Stimulated activated CD4-positive, alpha-beta T cell treated with anti-CD3 and anti-CD28 coated beads, Interleukin-1b, Interleukin-23, amount 100 ng/mL, for 1 hour (primary cell): ENCODE measurements at places on chromosomes 5 and 9.

- DNase-seq: no peak
These were observed 4.5 kb downstream of the NREP start for GRCh38 chr5:111752426-111752965.

DNA sequence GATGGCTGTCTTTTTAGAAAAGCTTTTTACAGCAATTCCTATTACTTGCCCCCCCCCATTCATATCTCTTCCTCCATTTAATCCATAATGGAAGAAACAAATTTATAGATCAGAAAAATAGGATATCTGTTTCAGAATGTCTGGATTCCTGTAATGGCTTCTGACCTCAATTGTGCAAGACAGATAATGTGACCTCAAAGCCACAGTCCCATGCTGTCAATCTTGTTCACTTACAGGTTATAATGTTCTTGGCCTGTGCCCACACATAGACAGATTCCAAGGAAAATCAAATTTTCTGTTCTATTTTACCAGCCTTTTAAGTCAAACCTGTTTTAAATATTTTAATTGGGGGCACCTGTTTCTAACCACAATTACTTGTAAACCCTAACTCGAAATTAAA is 143.4 kb downstream of the ENTREP1 start:
- no peak for DNase-seq

DNA sequence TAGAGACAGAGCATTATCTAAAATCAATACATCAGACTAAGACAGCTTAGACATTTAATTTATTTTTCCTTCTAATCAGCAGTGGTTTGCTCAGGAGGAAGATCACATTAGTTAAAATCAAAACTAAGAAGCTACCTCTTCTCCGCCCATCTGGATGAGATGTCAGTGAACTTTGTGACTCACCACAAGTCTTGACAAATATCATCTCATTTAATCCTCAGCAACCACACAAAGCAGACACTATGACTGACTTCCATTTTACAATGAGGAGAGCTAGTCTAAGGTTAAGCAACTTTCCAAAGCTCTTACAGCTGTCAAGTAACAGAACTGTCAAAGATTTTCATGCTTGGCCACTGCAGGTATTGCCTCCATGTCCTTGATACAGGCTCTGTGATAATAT is 289.5 kb downstream of the DEPDC1B start:
- DNase-seq: no peak

DNA sequence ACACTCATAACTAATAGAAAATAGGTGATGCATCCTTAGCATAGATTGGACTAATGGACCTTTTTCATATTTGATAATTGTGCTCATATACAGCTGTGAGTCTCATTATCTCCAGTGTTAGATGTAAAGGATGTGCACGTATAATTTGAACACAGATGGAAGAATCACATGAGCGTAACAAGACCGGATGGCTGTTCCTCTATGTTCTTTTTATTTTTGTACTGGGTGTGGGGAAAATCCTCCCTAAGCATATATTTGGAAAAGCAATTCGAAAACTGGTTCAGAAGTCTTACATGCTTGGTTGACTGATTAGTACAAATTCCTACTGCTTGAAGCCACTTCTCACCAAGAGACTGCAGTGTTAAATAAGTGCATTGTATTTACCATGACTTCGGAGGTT is 230.2 kb downstream of the AOPEP start:
- DNase-seq: no peak

GRCh38 chr9:133647148-133647547 is 11.0 kb downstream of the DBH start:
- DNase-seq: no peak

DNA sequence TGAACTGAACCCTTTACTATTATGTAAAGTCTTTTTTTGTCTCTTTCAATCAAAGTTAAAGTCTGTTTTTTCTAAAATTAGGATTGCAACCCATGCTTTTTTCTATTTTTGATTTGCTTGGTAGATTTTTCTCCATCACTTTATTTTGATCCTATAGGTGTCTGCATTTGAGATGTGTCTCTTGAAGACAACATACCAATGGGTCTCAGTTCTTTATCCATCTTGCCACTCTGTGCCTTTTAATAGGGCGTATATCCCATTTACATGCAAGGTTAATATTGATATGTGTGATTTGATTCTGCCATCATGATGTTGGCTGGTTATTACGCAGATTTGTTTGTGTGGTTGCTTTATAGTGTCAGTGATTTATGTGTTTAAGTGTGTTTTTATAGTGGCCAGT is 436.0 kb upstream of the SEMA6A start:
- no peak for DNase-seq

DNA sequence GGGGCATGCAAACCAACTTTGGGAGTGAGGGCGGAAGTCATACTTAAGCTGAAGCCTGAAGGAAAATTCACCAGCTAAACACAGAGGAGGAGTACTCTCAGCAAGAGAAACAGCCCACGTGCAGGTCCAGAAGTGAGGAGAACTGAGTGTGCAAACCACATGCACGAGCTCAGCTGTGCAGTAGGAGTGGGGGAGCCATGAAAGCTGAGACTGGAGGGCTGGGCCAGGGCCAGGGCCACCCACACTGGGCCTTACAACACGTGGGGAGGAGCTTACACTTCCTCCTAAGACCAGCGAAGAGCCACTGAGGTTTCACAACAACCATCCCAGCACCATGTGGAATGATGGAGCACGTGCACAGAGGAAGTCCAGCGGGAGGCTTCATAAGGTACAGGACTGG is 9.3 kb upstream of the WWC1 start:
- no peak for DNase-seq

GRCh38 chr9:78132701-78133058 is 101.1 kb upstream of the GNAQ start:
- DNase-seq: no peak

GRCh38 chr5:138832218-138832617 is 42.9 kb downstream of the LRRTM2 start:
- no peak for DNase-seq

- no peak for DNase-seq
These were observed 74.3 kb downstream of the SMIM15 start for GRCh38 chr5:61087921-61088320.

- no peak for DNase-seq
These were observed 11.9 kb upstream of the SRFBP1 start for GRCh38 chr5:121949885-121950284.
